Thoracic aorta (tissue), 2 donors: ENCODE measurements at places on chromosomes 1 and 21. TPM values are rescaled to one million over a fixed set of nuclear protein-coding genes. Genes with fewer than 3 reads are reported as not detected.

- DNase-seq, result no peak
- no peaks in the 10 kb centered on the region for H3K27me3 ChIP-seq
- no peak overlapping the region for H3K4me3 ChIP-seq
- H3K27ac ChIP-seq, result no peak overlapping the region
- no peaks in the 10 kb centered on the region for H3K4me1 ChIP-seq
Observed at GRCh38 chr1:112557385-112557784, 48.6 kb downstream of the WNT2B start.

DNA sequence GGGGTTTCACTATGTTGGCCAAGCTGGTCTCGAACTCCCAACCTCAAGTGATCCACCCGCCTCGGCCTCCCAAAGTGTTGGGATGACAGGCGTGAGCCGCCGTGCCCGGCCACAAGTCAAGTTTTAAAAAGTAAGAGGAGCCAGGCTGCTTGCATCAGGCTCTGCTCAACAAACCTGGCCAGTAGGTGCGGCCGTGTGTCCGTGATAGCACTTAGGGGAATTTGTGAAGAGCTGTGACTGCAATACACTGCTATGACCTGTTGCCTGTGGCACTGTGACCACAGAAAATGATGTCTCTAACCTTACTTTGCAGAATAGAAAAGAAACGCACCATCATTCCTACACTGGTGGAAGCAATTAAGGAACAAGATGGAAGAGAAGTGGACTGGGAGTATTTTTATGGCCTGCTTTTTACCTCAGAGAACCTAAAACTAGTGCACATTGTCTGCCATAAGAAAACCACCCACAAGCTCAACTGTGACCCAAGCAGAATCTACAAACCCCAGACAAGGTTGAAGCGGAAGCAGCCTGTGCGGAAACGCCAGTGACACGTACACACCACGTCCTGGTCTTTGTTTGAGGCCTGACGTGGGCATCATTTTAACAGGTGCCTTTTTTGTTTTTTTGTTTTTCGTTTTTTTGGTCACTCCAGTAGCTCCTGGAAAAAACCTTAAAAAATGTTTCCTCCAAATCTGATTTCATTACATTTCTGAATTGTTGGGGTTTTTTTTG lies 16.7 kb downstream of the C1orf174 start:
- H3K27me3 ChIP-seq, result no peaks in the 10 kb centered on the region
- no peaks in the 10 kb centered on the region for H3K4me1 ChIP-seq
- H3K27ac ChIP-seq, result no peak overlapping the region
- no peak overlapping the region for H3K4me3 ChIP-seq
- H3K36me3 ChIP-seq, result peaks cover 39% of the 10 kb centered on the region

DNA sequence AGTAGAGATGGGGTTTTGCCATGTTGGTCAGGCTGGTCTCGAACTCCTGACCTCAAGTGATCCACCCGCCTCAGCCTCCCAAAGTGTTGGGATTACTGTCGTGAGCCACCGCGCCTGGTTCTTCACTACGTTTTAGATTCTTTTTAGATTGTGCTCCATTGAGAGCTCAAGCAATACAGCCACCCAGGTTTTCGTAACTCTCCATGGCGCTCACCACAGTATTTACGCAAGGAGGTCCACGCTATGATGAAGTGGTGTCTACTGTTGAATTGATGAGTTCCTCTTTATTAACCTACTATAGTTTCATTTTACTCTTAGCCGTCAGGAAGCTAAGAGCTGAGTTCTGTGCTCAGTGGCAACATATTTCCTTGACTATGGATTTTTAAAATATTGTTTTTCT lies 1.8 kb upstream of the KIF1B start:
- DNase-seq, result no peak
- H3K27me3 ChIP-seq, result no peaks in the 10 kb centered on the region

GRCh38 chr1:183655562-183656075 lies 2.5 kb upstream of the APOBEC4 start:
- no peaks in the 10 kb centered on the region for H3K36me3 ChIP-seq
- no peak overlapping the region for H3K27ac ChIP-seq
- peak; percentile 47 for DNase-seq
- H3K4me3 ChIP-seq, result no peak overlapping the region

GRCh38 chr21:34980423-34981115 lies 68.5 kb downstream of the RUNX1 start:
- H3K4me3 ChIP-seq, result no peak overlapping the region
- no peaks in the 10 kb centered on the region for H3K27me3 ChIP-seq
- H3K36me3 ChIP-seq, result no peaks in the 10 kb centered on the region
- no peak for DNase-seq

GRCh38 chr1:93822730-93823425 lies 56.1 kb downstream of the DNTTIP2 start:
- no peaks in the 10 kb centered on the region for H3K4me1 ChIP-seq
- DNase-seq, result no peak
- H3K4me3 ChIP-seq, result no peak overlapping the region
- no peak overlapping the region for H3K27ac ChIP-seq
- no peaks in the 10 kb centered on the region for H3K27me3 ChIP-seq

DNA sequence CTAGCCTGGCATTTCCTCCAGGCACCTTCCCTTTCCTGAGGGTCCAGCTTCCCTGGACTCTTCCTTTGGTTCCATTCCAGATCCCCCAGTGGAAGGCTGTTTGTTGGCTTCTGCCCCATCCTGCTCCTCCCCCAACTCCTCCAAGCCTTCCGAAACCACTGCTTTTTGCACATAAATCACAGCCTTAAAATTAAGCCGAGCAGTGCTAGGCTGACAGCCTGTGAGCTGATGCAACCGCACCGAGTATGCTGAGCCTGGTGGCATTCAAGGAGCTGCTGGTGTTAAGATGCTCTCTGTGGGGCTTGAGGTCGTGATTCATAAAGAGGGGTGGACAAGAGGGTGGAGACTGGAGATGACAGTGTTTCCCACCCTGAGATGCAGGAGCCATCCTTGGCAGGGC lies 266.6 kb upstream of the C1orf174 start:
- no peaks in the 10 kb centered on the region for H3K4me1 ChIP-seq
- H3K27ac ChIP-seq, result no peak overlapping the region
- no peak overlapping the region for H3K4me3 ChIP-seq
- no peak for DNase-seq

DNA sequence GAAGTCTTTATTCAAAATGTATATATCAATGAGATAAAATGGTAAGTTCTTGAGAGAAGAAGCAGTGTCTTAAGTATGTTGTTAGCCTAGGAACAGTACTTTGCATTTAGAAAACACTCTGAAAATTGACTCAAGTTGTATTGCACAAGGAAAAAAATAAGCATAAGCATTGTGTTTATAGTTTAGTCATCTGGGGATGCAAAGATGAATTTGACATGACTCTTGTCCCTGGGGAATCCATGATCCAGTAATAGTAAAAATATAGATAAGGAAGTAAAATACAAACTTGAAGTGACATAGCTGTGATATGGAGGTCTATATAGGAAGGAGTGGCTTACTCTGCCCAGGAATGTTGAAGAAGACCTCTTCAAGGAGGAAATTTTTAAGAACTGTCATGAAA lies 185.0 kb upstream of the PTBP2 start:
- peaks cover 20% of the 10 kb centered on the region for H3K4me1 ChIP-seq
- no peak overlapping the region for H3K27ac ChIP-seq

- H3K27ac ChIP-seq, result no peak overlapping the region
- H3K27me3 ChIP-seq, result no peaks in the 10 kb centered on the region
- no peaks in the 10 kb centered on the region for H3K36me3 ChIP-seq
- DNase-seq, result no peak
- H3K4me1 ChIP-seq, result peaks cover 15% of the 10 kb centered on the region
Observed at GRCh38 chr1:184563308-184563707, 176.5 kb downstream of the C1orf21 start.

GRCh38 chr1:3904006-3904842 lies 4.2 kb upstream of the C1orf174 start:
- H3K36me3 ChIP-seq, result no peaks in the 10 kb centered on the region
- H3K4me1 ChIP-seq, result peaks cover 2% of the 10 kb centered on the region
- H3K27me3 ChIP-seq, result no peaks in the 10 kb centered on the region
- no peak overlapping the region for H3K4me3 ChIP-seq
- H3K27ac ChIP-seq, result no peak overlapping the region

GRCh38 chr1:12124693-12125421 lies 41.9 kb upstream of the TNFRSF1B start:
- no peak overlapping the region for H3K4me3 ChIP-seq
- DNase-seq, result peak; percentile 45
- no peaks in the 10 kb centered on the region for H3K27me3 ChIP-seq
- H3K4me1 ChIP-seq, result no peaks in the 10 kb centered on the region
- H3K36me3 ChIP-seq, result no peaks in the 10 kb centered on the region

- H3K27ac ChIP-seq, result no peak overlapping the region
- DNase-seq, result no peak
- H3K36me3 ChIP-seq, result no peaks in the 10 kb centered on the region
- no peaks in the 10 kb centered on the region for H3K27me3 ChIP-seq
- peak overlapping the region; percentile 79 for H3K4me3 ChIP-seq
Observed at GRCh38 chr1:62784509-62785365, 805 bp downstream of the ATG4C start.

GRCh38 chr1:119159111-119159510 lies 18.7 kb upstream of the WARS2 start:
- H3K4me1 ChIP-seq, result no peaks in the 10 kb centered on the region
- no peak for DNase-seq
- peaks cover 3% of the 10 kb centered on the region for H3K36me3 ChIP-seq
- no peaks in the 10 kb centered on the region for H3K27me3 ChIP-seq
- H3K4me3 ChIP-seq, result no peak overlapping the region
- H3K27ac ChIP-seq, result no peak overlapping the region

DNA sequence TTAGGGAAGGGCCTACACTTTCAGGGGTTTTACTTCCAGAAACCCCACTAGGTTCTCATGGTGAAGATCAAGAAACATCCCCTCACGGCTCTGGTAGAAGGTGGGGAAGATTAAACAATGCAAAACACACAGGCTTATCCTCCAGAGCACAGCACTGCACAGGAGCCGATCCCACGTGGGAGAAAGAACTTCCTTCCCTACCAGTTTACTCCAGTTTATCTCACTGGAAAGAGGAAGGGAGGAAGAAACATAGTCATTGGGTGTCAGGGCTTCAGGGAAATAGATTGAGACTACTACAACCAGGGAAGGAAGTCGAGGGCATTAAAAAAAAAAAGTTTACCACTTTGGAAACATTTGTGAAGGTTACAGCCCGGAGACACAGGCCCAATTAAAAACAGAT lies 164.4 kb downstream of the NTPCR start:
- H3K27ac ChIP-seq, result peak overlapping the region; percentile 63
- H3K4me3 ChIP-seq, result no peak overlapping the region
- DNase-seq, result no peak
- H3K4me1 ChIP-seq, result peaks cover 2% of the 10 kb centered on the region
- no peaks in the 10 kb centered on the region for H3K27me3 ChIP-seq

Gene DMBX1
- not detected for total RNA-seq

Gene FAM110D
- total RNA-seq, result 9.9 TPM

Gene PTGS2
- 16.9 TPM for total RNA-seq

Gene PRAMEF1
- not detected for total RNA-seq

Gene PLCH2
- 1.1 TPM for total RNA-seq

Gene IGSF9
- total RNA-seq, result not detected

Gene DCST1
- total RNA-seq, result not detected
